ENCODE measurements at places on chromosomes 2 and 18.

GRCh38 chr18:42028247-42028832 lies 73.3 kb downstream of the PIK3C3 start:
- peak; percentile 71 for DNase-seq

GRCh38 chr2:105935063-105935462 lies 190.4 kb downstream of the NCK2 start:
- DNase-seq, result no peak

GRCh38 chr18:13877157-13877556 lies 38.2 kb downstream of the MC2R start:
- no peak for DNase-seq

- DNase-seq, result no peak
Measured at GRCh38 chr2:39682066-39682692, 16.5 kb downstream of the TMEM178A start.

- no peak for DNase-seq
Measured at GRCh38 chr2:109428841-109429566, 184.8 kb downstream of the SEPTIN10 start.

DNA sequence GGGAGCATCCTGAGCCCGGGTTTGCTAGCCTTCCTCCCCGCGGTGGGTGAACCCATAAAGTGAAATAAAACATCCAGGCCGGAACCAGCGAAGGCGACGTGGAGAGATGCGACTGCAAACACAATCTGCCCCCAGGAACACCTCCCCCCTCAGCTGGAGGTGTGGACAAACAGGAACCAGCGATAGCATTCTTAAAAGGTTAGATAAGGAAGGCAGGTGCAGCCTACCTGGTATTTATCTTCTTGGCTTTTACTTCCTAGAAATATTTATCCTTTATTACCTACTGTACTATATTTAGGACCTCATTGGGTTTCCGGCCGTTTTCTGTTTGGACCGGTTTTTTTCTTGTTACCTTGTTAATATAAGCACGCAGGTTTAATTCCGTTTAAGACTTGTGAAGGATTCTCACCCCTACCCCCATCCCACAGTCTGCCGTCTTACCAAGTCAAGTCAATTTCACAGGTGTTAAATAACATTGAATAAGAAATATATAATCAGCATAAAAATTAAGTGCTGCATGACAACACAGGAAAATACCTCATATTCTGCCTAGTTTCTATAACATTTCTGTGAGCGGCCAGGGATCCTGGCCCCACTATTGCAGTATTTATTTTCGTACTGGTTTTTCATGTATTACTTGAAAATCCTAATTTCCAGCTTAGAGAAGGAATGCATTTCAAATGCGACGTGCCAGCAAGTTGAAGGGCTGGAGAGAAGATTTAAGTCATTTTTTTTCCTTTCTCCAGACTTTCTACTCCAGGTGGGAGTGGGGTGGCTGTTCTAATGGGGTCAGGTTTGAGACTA lies 224.0 kb upstream of the ID2 start:
- no peak for DNase-seq

GRCh38 chr2:193315428-193316091 lies 1120.8 kb upstream of the TMEFF2 start:
- DNase-seq, result no peak

- DNase-seq, result no peak
Measured at GRCh38 chr2:179024445-179024844, 25.5 kb downstream of the CCDC141 start.

GRCh38 chr18:68467329-68467728 lies 247.6 kb downstream of the TMX3 start:
- DNase-seq, result no peak

DNA sequence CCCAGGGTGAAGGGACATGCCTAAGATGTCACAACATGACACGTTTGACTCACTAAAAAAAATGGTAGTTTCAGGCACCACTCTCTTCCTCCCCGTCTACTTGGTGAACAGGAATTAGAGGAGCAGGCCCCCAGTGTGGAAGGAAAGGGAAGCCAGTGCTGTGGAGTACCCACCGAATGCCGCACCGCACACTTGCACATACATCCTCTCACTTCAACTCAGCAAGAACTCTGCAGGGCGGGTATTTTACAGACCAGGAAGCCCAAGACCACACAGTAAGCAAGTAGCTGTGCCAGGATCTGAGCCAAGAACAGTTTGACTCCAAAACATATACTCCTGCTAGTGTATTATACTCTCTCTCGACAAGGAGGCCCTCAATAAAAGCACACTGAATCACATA lies 69.8 kb downstream of the BCL2 start:
- DNase-seq, result no peak

- no peak for DNase-seq
Measured at GRCh38 chr18:40907842-40908241, 1047.2 kb upstream of the PIK3C3 start.

DNA sequence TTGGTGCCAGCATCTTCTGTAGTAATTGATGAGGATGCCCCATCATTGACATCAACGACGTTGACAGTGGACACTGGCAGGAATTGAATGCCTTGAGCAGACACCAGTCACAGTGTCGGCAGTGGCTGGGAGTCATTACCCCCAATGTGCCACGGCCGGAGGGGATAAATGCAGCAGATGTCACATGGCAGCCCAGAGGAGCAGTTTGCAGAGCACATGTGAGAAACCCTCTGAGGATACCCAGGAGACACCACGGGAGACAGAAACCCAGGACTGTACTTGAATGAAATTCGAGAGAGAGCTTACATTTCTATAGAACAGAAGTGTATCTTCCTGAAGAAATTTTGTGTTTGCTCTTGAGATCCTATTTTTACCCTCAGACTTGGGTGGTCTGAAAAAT lies 409.1 kb upstream of the TNP1 start:
- no peak for DNase-seq

GRCh38 chr18:23703057-23703986 lies 14.1 kb downstream of the LAMA3 start:
- peak; percentile 73 for DNase-seq

- DNase-seq, result no peak
Measured at GRCh38 chr2:46697830-46698323, 217.7 kb downstream of the MCFD2 start.

- DNase-seq, result no peak
Measured at GRCh38 chr18:57927511-57927910, 116.5 kb upstream of the NEDD4L start.

- no peak for DNase-seq
Measured at GRCh38 chr2:209727077-209727476, 44.6 kb upstream of the UNC80 start.

DNA sequence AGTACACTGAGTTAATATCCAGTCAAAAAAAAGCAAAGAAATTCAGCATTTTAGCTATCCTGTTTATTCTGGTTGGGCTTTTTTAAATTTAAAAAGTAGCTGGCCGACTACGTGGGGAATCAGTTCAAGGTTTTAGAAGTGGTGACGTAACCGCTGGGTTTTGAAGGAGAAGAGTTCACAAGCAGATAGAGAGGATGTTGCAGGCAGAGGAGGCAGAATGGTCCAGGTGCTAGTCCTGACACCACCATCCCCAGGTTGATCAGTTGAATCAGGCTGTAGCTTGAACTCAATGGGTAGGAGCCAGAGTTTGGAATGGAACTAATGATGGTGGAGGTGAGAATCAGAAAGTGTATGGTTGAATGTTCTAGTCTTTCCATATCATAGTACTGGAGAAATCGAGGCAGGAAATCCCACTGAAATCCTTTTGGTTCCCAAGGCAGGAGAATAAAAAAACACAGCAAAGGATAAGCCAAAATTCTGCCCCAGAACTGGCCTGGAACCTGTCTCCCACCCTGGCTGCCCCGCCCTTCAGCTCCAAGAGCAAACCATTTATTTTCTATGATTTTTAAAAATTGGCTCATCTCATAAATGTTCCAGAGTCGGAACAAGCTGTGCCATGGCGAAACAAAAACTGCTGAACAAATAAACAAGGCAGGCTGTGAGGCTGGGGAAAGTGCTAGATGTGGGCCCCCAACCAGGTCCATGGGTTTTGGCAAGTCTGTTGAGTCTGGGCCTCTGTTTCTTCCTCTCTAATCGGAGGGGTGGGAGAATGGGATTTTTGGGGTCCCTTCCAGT lies 44.0 kb downstream of the SLC4A1AP start:
- DNase-seq, result no peak

GRCh38 chr2:240128608-240129145 lies 7.4 kb downstream of the COPS9 start:
- no peak for DNase-seq

DNA sequence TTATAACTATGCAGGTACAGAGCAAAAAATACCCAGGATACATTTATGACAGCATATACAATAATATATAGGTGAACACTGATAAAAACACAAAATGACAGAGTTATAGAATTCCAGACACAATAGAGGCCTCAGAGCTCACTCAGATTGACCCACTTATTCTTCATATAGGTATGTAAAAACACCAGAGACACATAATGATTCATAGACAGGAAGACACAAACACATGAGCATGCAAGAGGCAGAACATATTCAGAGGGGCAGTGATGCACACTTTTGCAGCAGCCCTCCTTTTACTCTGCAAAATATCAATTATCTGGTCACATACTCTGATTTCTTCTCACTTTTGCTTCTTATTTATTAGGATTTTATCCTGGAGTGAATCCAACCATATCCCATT lies 633.3 kb upstream of the ACVR2A start:
- no peak for DNase-seq

DNA sequence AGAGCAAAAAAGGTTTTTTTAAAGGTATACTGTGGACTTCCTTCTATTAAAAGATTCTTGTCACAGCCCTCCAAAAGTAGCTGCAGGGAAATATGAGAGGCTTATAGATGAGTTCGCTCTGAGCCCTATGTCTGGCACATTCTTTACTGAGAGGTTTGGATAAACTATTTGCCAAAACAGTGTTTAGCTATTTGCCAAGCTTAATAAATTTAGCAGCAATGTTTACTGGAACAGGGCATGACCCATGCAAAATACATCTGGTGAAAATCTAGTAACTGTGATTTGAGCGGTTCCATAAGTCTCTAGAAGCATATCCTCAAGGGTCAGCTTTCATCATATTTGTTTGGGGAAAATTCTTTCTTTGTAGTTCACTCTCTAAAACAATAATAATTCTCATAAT lies 1696.7 kb upstream of the PIK3C3 start:
- DNase-seq, result no peak

GRCh38 chr2:64400733-64401528 lies 53.0 kb upstream of the LGALSL start:
- DNase-seq, result no peak

DNA sequence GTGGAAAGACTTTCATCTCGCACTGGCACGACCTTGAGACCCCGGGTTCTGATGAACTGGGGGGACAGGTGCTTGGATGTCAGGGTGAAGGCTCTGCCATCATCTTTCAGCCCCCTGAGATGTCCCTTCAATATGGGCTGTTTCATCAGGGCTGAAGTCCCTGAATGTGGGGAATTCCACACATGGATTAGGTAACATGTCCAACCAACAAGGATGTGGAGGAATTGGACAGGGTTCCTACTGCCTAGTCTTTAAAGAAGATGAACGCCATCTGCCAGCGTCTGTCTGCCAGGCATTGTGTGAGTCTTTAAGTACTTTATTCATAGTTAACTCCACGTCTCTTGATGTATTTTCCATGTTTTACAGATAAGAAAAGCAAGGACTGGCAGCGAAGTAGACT lies 5.9 kb upstream of the GRHL1 start:
- DNase-seq, result no peak

- DNase-seq, result no peak
Measured at GRCh38 chr2:54573537-54573919, 117.4 kb downstream of the SPTBN1 start.

- DNase-seq, result peak; percentile 3
Measured at GRCh38 chr2:42752314-42752713, 11.6 kb downstream of the OXER1 start.

- DNase-seq, result peak; percentile 11
Measured at GRCh38 chr2:147375073-147375472, 469.8 kb upstream of the ACVR2A start.

DNA sequence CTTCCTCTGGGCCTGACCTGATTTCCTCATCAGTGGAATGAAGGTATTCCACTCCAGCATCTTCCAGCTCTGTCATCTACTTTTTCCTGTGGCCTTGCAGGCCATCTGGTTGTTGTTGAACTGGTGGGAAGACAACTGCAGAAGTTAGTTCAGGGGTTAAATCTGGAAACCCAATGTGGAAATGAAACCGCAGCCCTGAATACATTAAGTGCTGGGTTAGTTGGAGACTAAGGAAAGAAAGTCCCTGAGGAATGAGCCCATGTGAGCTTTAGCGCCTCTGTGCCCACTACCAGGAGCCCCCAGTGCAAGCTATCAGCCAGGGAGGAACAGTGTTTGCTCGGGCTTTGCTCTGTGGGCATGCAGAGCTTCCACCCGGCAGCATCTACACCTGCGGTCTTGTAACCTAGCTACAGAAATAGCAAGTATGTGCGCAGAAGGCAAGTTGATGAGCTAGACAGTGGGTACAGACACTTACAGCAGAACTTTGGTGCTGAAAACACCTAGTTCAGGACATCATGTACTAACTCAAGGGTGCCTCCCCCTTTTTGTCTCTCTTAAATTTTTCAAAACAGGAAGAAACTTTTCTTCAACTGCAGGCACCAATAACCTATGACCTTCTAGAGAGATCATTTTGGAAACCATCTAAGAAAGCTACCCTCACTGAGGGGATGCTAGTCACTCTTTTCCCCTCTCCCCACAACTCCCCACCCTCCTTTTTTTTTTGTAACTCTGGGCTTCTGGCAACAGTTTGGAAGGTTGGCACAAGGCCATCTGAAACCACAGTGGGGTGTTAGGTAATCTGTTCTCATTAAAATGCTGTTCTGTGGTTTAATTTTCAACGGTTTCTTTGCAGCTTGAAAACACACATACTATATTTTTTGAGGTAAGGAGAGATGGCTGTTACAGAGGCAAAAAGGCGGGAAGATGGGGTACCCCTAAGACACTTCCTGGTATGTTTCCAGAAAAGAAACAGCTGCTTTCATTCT lies 18.3 kb upstream of the CXCR4 start:
- DNase-seq, result no peak

DNA sequence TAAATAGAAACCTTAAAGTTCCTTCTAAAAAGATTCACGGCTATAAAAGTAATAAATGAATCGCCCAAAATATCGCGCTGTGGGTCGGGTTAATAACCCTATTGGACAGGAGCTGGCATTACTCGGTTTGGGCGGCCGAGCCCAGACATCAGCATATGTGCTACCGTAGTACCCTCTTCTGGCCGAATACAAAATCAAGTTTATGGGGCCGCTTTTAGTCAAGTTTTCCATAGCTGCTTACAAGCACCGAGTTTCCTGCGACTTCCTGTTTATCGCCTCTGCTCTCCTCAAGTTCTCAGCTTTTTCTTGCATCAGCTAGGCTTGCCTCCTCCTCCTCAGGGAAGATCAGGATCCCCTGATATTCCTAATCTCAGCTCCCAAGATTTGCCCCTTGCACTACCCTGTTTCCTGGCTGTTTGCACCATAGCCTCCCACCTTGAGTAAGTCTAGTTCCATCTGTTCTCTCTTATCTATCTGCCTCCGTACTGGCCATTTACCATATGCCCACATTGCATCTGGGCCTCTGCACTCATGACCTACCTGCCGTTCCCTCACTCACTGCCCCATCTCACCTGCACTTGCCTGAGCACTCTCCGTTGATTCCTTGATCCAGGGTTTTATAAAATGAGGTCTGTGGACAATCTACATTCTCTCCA lies 56.1 kb downstream of the SLC35F5 start:
- DNase-seq, result peak; percentile 61
